Chondrocyte (in vitro differentiated cells): ENCODE measurements at places on chromosomes 12 and 14. TPM values are rescaled to one million over a fixed set of nuclear protein-coding genes. Genes with fewer than 3 reads are reported as not detected.

DNA sequence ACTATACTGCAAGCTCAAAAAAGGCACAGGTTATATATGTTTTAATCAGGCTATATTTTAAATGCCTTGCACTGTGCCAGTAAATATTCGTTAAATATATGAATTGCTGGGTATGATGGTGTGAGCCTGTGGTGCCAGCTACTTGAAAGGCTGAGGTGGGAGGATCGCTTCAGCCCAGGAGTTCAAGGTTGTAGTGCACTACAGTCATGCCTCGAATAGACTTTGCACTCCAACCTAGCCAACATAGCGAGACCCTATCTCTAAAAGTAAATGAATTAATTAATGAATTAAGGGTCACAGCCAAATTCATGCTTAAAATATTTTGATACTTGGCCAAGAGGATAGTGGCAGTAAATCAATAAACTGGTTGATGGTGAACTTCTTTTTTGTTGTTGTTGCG lies 22.2 kb upstream of the MDM2 start:
- H3K27me3 ChIP-seq = no peaks in the 10 kb centered on the region
- H3K27ac ChIP-seq = no peak overlapping the region
- H3K4me3 ChIP-seq = no peak overlapping the region
- DNase-seq = no peak
- H3K36me3 ChIP-seq = no peaks in the 10 kb centered on the region
- peaks cover 6% of the 10 kb centered on the region for H3K4me1 ChIP-seq

Gene LRFN5
- 0.10 TPM in 1 of 3 replicates, not detected in the others for total RNA-seq

Gene CLEC7A
- total RNA-seq = not detected in 3 replicates

- no peak overlapping the region for H3K27ac ChIP-seq
- DNase-seq = no peak
- no peak overlapping the region for H3K4me3 ChIP-seq
- peaks cover 27% of the 10 kb centered on the region for H3K4me1 ChIP-seq
- no peaks in the 10 kb centered on the region for H3K27me3 ChIP-seq
Observed at GRCh38 chr12:46960681-46961080, 118.7 kb upstream of the PCED1B start.

Gene PPP4R4
- 0.22 TPM in 1 of 3 replicates, not detected in the others for total RNA-seq

DNA sequence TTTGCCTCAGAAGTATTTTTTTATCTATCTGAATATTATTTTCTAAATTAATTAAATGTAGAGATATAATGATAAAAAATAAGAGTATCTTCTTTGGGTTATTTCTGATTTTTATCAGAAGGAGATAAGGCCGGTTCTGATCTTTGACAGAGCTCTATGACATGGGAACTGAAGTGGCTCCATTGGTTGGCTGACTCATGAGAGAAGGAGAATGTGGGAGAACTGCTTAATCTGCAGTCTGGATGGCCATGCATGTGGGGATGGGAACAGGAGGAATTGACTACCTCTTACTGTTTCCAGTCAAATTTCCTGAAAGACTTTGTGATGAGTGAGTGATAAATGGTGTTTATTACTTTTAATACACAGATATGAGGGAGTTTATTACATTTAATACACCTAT lies 155.8 kb upstream of the ATP2B1 start:
- no peaks in the 10 kb centered on the region for H3K36me3 ChIP-seq
- H3K4me3 ChIP-seq = no peak overlapping the region
- no peaks in the 10 kb centered on the region for H3K27me3 ChIP-seq
- H3K4me1 ChIP-seq = peaks cover 20% of the 10 kb centered on the region

- no peak for DNase-seq
- peaks cover 2% of the 10 kb centered on the region for H3K36me3 ChIP-seq
- H3K4me1 ChIP-seq = peaks cover 19% of the 10 kb centered on the region
- no peaks in the 10 kb centered on the region for H3K27me3 ChIP-seq
Observed at GRCh38 chr12:92539110-92539749, 163.6 kb upstream of the PLEKHG7 start.
